ENCODE measurements at places on chromosomes 16 and 17. TPM values are rescaled to one million over a fixed set of nuclear protein-coding genes. Genes with fewer than 3 reads are reported as not detected.

GRCh38 chr17:15181333-15181732 lies 83.8 kb downstream of the PMP22 start:
- no peak for ATAC-seq

DNA sequence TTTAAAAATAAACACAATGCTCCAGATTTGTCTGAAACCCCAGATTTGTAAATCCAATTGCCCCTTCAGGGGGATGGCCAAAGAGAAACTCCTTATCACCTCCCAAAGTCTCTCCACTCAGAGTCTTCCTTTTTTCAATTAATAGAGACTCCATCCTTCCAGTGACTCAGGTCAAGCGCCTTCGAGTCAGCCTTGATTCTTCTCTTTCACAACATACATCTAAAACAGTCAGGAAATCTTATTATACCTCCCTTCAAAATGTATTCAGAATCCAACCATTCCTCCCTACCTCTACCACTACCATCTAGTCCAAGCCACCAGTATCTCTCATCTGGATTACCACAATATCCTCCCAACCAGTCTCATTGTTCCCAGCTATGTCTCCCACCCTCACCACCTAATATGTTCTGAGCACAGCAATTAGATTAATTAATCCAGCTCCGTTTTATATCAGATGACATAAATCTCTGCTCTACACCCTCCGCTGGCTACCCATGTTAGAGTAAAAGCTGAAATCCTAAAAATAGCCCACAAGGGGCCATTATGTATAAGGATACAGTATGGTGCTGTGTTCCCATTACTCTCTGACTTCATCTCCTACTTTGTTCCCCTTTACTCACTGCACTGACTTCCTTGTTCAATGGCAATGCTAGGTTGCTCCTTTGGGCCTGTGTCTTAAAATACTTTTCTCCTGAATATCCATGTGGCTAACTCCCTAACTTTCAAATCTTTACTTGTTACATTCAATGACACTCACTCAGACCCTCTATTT lies 11.8 kb downstream of the SIAH1 start:
- no peak for ATAC-seq

GRCh38 chr17:16888413-16889087 lies 83.4 kb downstream of the TNFRSF13B start:
- no peak for ATAC-seq

ADAM11 gene
- 4.2 TPM for total RNA-seq

DNA sequence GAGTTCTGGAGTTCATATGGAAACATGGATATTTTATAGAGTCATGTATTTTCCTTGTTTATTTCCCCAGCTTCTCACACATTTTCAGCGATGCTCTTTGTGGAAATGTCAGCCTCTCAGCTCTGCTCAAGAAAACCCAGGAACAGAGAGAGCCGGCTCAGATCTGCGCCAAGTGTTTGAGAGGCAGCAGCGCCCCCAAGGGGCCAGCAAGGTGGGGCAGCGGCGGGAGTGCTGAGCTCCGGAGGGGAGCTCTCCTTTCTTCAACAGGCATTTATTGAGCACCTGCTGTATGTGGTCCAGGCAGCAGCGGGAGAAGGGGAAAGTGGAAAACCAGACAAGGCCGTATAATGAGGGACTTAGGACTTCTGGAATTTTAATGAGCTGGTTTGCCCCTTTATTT lies 421.1 kb upstream of the C16orf82 start:
- ATAC-seq = no peak

GRCh38 chr17:76906463-76906862 lies 38.3 kb downstream of the MGAT5B start:
- ATAC-seq = no peak

MRPL10 gene
- total RNA-seq = 34.9 TPM

ANKRD40CL gene
- not detected for total RNA-seq

- no peak for ATAC-seq
These were observed 1.3 kb upstream of the KRTAP4-9 start for GRCh38 chr17:41103896-41104295.

DNA sequence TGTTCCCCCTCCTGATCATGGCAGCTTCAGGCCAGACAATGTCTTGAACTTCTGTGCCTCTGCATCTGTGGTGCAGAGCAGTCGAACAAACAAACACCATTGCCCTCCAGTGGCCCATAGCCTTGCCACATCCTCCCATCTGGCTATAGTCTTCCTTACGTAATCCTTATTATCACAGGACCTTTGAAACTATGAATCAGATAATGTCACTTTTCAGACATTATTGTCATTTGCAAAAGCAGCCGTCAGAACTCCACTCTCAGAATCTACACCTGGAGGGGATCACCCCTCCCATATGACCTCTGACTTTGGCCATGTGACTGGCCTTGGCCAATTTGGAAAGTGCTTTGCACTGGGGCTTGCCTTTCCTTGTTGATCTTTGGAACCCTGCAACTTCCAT lies 387.3 kb downstream of the MAF start:
- no peak for ATAC-seq

DNA sequence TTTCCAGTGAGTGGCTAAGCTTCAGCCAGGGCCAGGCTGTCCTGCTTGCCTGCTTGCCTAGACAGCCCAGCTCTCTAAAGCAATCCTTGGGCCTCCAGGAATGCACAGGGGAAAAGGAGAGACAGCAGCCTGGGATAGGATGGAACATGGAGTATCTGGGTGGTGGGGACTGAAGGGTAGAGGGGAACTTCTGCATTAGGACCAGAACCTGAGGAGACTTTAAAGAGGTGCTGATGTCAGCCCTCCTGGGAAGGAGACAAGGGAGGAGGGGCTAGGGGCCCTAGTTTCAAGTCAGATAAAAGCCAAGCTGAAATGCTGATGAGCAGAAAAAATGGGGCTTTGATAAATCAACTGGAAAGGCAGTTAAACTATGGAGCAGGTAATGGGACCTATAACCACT lies 1.8 kb downstream of the HOXB7 start:
- no peak for ATAC-seq

ACSM2B gene
- total RNA-seq = not detected

CACNG5 gene
- total RNA-seq = not detected

DNA sequence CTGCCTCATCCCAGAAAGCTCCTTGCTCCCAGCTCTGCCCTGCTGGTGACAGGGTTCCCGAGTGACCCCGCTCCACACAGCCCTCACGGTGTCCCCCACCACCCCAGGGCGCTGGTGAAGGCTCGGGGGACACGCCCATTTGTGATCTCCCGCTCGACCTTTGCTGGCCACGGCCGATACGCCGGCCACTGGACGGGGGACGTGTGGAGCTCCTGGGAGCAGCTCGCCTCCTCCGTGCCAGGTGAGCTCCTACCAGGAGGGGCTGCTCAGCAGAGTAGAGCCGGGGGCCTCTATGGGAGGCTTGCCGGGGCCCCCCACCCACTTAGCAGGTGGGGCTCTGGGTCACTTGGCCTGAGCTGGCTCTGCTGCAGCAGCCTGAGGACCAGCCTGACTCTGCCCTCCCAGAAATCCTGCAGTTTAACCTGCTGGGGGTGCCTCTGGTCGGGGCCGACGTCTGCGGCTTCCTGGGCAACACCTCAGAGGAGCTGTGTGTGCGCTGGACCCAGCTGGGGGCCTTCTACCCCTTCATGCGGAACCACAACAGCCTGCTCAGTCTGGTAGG lies 11.2 kb downstream of the GAA start:
- ATAC-seq = no peak

- ATAC-seq = no peak
These were observed 5.4 kb upstream of the GOSR2 start for GRCh38 chr17:46917516-46917915.

- ATAC-seq = no peak
These were observed 66.1 kb upstream of the NLK start for GRCh38 chr17:27976331-27976730.

GRCh38 chr17:12519956-12520594 lies 145.6 kb upstream of the MYOCD start:
- no peak for ATAC-seq

- peak; percentile 87 for ATAC-seq
These were observed 30.9 kb upstream of the SEC14L1 start for GRCh38 chr17:77109764-77110359.
